T1000 (cell line): ENCODE measurements at places on chromosomes 3 and 15.

DNA sequence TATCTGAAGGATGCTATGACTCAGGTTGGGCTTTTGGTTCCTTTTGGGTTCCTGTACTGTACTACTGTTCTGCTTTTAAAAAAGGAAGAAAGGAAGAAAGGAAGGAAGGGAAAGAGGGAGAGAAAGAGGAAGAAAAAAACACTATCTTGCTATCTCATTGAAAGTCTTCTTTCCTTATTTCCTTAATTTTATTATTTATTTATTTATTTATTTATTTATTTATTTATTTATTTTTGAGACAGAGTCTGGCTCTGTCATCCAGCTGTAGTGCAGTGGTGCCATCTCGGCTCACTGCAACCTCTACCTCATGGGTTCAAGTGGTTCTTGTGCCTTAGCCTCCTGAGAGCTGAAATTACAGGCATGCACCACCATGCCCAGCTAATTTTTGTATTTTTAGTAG is 198.9 kb upstream of the SOX2 start:
- no peak for DNase-seq

- DNase-seq, result no peak
These were observed 325 bp downstream of the ALCAM start for GRCh38 chr3:105367063-105367405.

GRCh38 chr3:47961815-47962606 is 54.2 kb downstream of the MAP4 start:
- DNase-seq, result no peak

- no peak for DNase-seq
These were observed 19.7 kb upstream of the PRSS50 start for GRCh38 chr3:46737329-46737731.
